Fibroblast of skin of right biceps (primary cell): ENCODE measurements at places on chromosomes 11 and 22.

DNA sequence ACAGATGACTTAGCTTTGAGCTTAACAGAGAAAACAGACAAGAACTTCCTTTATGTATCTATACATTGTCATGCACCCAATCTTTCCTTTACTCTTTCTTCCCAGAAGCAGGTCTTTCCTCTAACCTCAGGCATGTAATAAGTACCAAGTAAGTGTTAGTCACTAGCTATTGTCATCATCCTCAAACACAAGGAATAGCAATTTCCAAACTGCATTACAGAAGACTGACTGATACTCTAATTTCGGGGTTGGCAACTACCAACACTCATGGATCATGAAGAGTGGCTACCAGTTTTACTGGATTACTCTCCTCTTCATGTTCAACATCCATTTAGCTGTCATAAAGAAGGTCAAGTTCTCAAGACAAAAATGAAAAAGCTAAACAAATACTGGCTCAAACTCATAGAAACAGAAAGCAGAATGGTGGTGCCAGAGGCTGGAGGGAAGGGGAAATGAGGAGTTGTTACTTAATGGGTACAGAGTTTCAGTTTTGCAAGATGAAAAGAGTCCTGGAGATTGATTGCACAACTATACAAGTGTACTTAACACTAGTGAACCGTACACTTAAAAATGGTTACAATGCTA is 111.6 kb downstream of the SIK3 start:
- DNase-seq: peak; percentile 94

DNA sequence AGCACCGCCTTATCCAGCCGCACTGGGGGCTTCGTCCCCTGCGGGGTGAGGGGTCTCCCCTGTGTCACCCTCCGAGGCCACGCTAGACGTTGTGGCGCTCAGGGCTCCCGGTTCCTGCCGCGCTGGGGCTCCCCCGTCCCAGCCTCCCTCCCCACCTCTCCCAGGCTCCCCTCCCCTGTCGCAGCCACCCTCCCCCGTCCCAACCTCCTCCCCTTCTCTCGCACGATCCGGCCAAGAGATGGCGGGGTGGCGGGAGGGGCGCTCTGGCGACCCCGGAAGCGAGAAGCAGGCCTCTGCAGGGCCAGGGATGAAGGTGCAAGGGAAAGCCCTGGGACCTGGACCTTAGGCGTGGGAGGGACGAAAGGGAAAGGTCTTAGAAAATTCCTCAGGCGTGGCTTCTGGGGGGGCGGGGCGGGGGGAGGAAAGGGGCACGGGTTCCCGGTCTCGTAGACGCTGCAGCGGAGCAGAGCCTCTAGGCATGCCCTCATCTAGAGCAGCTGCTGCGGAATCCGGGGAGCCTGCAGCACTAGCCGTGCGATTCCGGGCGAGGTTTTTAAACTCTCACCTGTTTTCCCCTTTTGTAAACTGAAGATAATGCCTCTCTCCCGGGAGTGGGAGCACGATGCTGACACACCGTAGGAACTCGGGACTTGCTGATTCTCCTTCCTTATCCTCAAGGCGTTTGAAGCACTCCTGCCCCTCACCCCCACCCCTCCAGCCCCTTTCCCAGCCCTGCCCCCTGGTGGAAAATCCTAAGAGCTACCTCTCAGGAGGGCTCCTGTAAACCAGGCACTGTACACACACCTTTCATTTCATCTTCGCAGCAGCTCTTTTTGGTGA is 14.4 kb downstream of the KCNJ5 start:
- DNase-seq: peak; percentile 36

- no peak for DNase-seq
Measured at GRCh38 chr11:44034639-44035038, 13.1 kb upstream of the ACCSL start.

DNA sequence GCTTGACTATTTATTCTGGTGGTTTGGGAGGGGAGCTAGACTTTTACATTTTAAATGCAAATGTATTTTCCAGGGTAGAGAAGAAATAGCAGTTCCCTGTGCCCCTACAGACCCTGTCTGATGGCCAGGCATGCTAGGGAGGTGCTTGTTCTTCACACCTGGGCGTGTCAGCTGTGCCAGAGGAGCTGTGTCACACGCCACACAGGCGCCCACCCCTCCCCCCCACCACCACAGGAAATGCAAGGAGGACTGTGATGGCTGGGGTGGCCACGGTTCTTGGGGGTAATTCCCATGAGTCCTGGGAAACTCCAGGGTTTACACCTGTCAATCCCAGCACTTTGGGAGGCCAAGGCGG is 82.2 kb downstream of the FLI1 start:
- DNase-seq: no peak

GRCh38 chr11:7651700-7652099 is 21.6 kb downstream of the CYB5R2 start:
- no peak for DNase-seq

- no peak for DNase-seq
Measured at GRCh38 chr11:17528906-17529843, 15.0 kb downstream of the USH1C start.

DNA sequence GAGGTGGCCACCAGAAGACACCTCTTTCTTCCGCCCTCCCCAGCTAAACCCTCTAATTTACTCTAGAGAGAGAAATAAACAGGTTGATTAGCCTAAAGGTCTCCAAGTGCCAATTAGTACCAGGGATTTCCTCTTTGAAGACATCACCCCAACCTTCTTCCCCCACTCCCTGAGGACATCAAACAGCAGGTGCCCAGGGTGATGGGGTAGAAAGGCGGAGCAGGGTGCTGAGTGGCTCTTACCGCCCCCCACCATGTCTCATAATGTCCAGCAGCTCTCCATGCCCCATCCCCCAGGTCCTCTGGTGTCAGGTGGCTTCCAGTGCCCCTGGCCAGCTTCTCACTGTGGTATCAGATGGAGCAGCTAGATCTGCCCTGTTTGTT is 5.3 kb upstream of the GNAZ start:
- DNase-seq: no peak

GRCh38 chr11:25441421-25441820 is 890.5 kb upstream of the ANO3 start:
- DNase-seq: no peak

DNA sequence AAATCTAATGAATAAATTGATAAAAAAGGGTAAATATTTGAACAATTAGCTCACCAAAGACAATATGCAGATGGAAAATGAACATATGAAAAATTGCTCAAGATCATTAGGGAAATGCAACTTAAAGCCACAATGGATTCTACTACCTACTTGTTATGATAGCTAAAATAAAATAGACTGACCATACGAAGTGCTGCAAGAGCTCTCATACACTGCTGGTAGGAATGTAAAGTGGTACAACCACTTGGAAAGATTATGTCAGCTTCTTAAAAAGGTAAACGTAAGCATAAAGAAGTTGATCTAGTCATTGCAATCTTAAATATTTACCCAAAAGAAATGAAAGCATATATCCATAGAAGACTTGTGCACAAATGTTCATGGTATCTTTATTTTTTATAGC is 504.2 kb upstream of the ARHGAP42 start:
- no peak for DNase-seq

DNA sequence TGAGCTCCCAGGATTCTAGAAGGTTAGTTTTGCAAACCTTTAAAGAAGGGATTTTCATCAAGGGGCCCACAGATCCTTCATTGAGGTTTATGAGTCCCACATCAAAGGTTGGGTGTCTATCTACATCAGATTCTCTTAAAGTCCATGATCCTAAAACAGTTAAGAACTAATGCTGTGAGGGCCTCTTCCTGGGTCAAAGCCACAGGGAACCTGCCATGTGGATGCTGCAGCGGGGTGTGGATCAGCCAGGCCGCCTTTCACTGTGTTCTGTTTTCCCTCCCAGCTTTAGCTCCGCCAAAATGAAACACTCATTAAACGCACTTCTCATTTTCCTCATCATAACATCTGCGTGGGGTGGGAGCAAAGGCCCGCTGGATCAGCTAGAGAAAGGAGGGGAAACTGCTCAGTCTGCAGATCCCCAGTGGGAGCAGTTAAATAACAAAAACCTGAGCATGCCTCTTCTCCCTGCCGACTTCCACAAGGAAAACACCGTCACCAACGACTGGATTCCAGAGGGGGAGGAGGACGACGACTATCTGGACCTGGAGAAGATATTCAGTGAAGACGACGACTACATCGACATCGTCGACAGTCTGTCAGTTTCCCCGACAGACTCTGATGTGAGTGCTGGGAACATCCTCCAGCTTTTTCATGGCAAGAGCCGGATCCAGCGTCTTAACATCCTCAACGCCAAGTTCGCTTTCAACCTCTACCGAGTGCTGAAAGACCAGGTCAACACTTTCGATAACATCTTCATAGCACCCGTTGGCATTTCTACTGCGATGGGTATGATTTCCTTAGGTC is 5.3 kb downstream of the SERPIND1 start:
- DNase-seq: no peak
